ENCODE measurements at places on chromosomes 3 and 15. TPM values are rescaled to one million over a fixed set of nuclear protein-coding genes. Genes with fewer than 3 reads are reported as not detected.

The INSYN1 gene
- 2.1 TPM for total RNA-seq

The PLCL2 gene
- total RNA-seq, result 83.5 TPM

The SLITRK3 gene
- total RNA-seq, result under 0.01 TPM

The IQCF5 gene
- total RNA-seq, result not detected

The NME9 gene
- total RNA-seq, result not detected

The CCR9 gene
- 0.52 TPM for total RNA-seq

The SLC41A3 gene
- 31.3 TPM for total RNA-seq

Data from skeletal muscle tissue (tissue), 5 donors.